Activated naive CD4-positive, alpha-beta T cell treated with anti-CD3 and anti-CD28 coated beads, Interleukin-2, amount 50 U/mL, for 16 hours (primary cell): ENCODE measurements at places on chromosomes 2 and 18.

DNA sequence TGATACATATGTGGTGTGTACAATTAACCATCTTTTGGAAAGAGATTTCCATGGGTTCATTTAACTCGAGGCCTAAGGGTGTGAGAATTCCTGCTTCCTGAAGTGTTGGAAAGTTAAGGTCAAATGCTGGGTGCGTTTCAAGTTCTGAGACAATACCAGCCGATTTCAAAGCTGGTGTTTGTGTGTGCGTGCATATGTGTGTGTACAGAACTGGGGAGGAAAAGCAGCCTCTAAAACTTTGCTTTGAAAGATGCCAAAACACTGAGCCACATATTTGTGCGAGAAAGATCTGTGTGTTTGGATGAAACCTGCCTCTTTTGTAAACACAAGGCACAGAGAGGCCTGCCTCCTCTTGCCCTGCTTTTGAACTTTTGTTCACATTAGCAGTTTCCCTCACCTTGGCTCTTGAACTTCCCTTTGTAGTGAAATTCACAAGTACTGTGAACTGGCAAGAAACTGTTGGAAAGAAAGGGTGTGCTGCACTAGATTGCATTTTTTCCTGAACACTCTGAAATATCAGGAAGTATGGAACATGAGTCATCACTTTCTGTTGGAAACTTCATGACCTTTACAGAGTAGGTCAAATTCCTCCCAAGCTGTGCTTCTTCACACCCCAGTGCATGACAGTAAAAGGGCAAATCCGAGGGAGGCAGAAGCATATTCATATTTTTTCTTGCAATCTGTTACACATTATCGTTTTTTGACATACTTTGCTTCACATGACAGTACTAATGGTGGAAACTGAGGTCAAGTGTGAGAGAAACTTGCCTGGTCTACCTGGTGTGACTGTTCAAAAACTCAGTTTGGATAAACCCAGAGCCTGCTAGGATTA is 20.0 kb upstream of the CAVIN2 start:
- no peak for DNase-seq

- DNase-seq = no peak
Measured at GRCh38 chr18:67582488-67582887, 66.0 kb upstream of the DSEL start.

DNA sequence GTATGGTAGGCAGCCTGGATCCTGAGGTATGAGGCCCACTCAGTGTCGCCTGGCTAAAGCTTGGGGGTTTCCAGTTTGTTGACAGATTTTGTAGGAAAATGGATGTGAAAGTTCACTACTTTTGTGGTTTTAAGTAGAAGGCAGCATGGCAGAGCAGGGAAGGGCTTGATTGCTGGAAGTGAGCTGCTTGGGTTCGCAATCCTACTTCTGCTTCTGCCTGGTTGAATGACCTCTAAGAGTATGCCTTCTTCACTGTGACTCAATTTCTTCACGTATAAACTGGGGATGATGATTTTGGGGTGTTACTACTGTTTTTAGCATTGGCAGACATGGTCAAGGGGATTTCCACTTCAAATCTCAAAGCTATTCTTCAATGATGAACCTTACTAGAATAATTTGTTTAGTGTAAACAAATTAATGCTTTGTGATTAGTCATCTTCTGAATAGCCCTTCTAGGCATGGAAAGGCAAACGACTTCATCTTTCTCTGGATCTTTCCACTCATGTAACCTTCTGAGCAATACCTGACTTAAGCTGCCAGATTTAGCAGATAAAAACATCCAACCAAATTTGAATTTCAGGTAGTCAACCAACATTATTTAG is 13.2 kb downstream of the BMP10 start:
- no peak for DNase-seq

DNA sequence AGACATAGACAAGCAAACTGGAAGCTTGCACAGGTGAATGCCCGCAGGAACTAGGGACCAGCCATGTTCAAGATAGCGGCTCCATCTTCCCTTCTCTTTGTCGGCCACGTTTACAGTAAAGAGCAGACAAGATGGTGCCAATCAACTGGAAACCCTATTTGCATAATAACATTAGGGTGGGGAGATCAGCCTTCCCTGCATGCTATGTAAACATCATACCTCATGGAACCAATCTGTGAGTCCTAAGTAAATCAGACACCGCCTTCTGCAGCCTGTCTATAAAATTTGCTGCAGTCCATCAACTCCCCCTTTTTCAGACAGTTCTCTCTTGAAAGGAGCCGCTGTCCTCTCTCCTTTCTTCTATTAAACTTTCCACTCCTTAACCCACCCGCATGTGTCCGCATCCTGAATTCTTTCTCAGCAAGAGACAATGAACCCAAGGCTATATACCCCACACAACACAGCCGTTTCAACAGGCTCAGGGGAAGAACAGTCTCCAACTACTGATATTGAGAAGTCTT is 384.4 kb downstream of the EIPR1 start:
- no peak for DNase-seq

DNA sequence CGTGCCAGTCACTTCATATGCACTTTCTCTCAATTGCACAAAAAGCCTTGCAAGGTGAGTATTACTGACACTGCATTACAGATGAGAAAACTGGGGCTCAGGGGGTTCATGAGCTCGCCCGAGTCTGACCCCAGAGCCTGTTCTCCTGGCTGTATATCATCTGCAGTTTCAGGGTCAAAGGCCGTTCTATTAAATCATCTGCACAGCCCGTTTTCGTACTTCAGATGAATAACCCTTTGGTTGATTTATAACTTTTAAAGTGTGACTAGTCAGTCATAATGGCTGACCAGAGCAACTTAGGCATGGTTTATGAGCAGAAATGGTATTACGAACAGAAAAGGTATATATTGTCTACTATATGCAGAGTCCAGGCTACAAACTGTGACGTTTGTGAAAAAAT is 35.3 kb upstream of the NPAS2 start:
- DNase-seq = no peak

DNA sequence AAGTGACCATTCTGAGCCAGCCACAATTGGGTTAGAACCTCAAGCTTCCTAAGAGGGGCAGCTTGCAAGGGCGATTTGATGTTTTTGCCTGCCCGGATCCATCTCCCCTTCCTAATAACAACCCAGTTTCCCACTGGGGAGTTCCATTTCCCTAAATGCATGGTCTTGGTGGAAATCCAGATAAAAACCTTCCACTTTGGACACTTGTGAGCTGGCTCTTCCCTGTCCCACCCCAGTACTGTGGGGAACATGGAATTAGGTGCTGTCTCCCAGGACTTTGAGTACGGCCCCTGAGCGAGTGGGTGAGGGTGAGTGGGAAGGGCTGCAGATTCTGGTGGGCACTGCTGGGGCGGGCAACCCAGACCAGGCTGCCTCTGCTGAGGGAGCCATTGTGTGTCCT is 122.3 kb downstream of the DDX1 start:
- DNase-seq = no peak

GRCh38 chr18:2971741-2972552 is 41.0 kb downstream of the LPIN2 start:
- peak; percentile 53 for DNase-seq

GRCh38 chr2:224570328-224570993 is 14.7 kb downstream of the CUL3 start:
- DNase-seq = no peak

GRCh38 chr2:67825476-67825875 is 237.3 kb downstream of the C1D start:
- DNase-seq = no peak

GRCh38 chr2:161044921-161045320 is 115.3 kb upstream of the TANK start:
- DNase-seq = no peak

DNA sequence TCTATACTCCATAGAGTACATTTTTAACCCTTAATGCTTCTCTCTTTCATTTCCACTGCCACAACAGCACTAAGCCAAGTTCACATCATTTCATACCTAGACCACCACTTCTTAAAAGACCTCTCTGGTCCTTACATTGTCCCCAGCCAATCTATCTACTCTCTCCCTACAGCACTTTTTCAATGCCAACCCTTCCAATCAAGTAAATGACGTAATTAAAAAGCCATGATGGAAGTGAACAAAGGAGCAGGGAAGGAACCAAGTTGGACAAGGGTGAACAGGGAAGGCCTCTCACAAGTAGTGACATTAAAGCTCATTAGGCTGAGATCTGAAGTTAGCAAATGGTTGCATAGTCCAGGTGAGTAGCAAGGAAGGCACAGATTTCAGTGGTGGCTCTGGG is 195.1 kb upstream of the CCDC150 start:
- no peak for DNase-seq

DNA sequence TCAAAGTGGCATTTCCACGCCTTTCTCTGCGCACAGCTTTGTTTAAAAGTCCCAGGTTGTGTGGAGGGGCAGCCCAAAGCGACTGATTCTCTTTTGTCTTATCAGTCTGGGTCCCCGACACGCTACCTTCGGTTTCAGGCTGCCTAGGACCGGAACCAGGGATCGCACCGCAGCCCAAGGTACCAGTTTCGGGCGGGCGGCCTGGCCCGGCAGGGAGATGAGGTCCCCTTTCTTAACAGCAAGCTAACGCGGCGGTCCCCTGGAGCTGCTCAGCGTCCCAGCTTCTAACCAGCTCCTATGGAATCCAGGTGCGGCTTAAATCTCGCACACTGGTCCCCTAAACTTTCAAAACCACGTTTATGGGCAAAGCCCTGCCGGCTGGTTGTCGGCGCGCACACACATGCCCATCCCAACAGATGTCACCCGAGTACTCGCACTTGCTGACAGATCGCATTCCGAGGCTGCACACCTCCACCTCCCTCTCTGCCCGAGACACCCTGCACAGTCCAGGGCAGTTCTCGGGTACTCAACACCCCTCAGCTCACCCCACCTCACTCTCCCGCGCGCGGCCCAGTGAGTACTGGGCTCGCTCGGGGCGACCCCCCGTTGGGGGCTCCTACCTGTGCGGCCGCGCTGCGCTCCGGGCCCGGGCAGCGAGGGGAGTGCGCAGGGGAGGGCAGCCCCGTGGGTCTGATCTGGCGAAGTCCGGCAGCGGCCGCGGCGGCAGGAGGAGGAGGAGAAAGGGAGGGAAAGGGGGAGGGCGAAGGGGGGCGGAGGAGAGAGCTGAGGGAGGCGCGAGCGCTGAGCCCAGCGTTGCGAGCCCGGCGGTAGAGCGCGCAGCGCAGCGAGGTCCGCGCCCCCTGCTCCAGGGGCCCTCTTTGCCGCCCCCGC is at the start of gene EFEMP1:
EFEMP1 (minus strand) TSS at position 692 of the 891 bp plus-strand sequence. CDS start 1,342 bp downstream, outside the sequence.
- no peak for DNase-seq

DNA sequence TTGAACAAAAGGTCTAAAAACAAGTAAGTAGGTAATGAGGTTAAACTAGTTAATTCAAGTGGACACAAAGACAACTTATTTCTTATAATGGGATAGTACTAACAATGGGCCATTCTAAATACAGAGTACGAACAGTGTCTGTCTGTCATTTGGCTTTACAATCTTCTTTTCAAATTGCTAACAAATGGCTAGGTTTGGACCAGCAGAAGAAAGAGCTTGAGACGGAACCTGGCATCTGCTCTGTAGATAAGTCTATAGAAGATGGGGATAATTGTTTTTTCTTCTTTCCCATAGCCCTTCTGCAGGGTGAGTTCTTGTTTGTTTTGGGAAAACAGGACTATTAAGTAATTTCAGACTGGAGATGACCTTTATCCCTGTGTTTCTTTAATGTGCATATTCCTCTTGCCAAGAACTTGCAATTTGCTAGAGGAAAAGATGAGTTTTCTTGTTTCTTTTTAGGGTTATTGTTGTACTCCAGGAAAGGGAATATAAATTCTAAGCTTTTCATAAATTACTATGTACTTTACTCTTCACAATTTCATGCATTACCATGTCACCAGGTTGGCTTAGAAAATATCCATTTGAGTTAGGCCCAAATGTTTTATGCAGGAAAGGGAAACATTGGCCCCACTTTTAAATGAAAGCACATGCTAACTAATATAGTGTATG is 500.5 kb upstream of the SYT4 start:
- DNase-seq = no peak

DNA sequence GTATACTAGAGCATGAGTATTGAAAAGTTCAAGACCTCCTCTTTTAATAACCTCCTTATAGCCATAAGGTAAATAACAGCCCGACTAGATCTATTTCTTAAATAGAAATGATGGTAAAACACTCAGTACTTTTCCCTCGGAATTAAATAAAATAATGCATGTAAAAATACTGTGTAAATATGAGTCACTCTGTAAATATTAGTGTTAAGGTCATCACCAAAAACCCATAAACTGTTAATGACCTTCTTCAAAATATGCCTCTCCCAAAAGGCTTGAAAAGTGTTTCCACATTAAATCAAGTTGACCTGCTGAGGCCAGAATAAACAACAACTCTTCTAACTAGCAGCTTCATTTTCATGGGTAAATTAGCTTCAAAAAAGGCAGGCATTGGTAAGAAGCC is 25.3 kb upstream of the BZW1 start:
- DNase-seq = no peak

GRCh38 chr18:67665266-67665665 is 148.7 kb upstream of the DSEL start:
- no peak for DNase-seq

DNA sequence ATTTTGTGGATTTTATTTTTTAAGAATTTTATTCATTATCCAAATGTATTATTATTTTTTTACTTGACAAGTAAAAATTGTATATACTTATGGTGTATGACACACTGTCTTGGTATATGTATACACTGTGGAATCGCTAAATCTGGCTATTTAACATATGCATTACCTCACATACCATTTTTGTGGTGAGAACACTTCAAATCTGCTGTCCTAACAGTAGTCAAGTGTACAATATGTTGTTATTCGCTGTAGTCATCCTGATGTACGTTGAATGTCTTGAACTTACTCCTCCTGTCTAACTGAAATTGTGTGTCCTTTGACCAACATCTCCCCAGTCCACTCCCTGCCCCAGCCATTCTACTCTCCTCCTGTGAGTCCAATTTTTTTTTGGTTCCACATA is 153.2 kb upstream of the PTPRM start:
- no peak for DNase-seq

- no peak for DNase-seq
Measured at GRCh38 chr2:174794851-174795374, 30.6 kb upstream of the CHRNA1 start.

DNA sequence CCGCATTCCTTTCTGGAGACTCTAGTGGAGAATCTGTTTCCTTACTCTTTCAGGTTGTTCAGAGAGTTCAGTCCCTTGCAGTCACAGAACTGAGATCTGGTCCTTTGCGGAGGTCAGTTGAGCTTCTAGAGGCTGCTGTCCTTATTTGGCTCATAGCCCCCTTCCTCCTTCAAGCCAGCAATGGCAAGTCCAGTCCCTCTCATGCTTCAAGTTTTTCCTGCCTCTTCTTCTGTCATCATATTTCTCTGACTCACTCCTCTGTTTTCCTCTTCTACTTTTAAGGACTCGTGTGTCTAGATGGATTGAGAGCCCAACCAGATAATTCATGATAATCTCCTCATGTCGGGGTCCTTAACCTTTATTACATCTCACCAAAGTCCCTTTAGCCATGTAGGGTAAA is 173.5 kb upstream of the FOSL2 start:
- DNase-seq = no peak
